ENCODE measurements at places on chromosomes 1 and 21.
A peak's percentile ranks its signal among the peaks of the same experiment; 100 is the strongest.

- peak; percentile 26 for DNase-seq
Measured at GRCh38 chr1:234065794-234066447, 161.4 kb downstream of the SLC35F3 start.

DNA sequence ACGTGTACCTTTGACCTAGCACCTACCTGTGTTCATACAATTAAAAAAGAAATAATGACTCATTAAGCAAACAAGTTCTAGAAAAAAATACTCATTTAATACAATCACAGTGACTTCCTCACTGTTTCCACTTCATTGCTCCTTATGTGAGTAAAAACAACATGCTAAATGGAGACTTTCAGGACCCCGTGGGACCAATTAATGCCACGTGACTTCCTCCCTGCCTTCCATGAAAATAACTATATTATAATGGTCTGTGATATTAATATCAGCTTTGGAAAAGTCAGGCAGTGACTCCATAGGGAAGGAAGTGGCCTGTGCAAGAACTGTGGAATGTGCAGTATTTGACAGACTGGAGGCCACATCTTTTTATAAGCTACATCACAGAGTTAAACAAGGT lies 337.8 kb downstream of the HLX start:
- DNase-seq, result no peak

DNA sequence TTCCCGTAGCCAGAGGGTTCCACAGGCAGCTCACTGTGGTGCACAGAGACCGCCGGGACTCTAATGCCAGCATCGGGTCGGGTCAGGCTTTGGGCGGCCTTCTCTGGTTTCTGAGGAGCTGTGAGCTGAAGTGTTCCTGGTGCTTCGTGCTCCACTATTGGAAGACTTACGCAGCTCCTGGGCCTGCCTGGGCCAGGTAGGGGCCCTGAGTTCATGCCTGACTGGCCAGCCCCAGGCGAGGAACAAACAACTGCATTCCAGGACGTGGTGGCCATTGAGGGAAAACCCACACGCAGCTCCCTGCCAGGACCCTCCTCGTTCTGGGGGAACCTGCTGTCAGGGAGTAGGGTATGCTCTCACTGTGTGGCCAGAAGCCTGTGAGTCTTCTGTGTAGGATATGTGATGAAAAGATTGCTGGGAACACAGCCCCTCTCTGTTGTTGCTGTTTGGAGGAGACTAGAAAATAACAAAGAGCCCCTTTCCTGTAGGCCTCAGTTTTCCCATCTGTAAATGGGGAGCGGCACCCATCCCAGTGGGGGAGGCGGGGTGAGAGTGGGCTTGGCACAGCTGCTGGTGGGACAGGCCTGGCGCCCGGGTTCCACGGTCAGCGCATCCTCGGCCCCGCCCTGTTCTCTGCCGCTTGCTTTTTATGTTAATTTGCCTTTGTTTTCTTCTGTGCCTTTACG lies 8.4 kb downstream of the RER1 start:
- DNase-seq, result no peak

GRCh38 chr21:27713154-27714109 lies 746.5 kb upstream of the ADAMTS5 start:
- DNase-seq, result no peak

- DNase-seq, result no peak
Measured at GRCh38 chr1:48920851-48921250, 144.2 kb upstream of the BEND5 start.

GRCh38 chr1:217626321-217626720 lies 4.6 kb downstream of the GPATCH2 start:
- no peak for DNase-seq

DNA sequence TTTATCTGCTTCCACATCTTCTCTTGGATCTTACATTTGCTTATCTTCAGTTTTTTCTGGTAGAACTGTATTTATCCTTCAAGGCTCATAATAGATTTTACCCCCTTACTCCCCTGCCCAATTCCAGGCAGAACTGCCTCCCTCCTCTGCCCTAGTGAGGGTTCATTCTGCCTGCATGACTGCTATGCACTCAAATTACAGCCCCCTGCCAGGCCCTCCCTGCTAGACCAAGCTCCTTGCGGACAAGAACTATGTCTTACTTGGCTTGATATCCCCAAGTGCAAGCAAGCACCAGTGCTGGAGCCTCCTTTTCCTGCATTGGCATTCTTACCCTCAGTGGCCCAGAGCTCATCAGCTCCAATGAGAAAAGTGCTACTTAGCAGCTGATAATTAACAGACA lies 18.1 kb downstream of the MAPKAPK2 start:
- no peak for DNase-seq

DNA sequence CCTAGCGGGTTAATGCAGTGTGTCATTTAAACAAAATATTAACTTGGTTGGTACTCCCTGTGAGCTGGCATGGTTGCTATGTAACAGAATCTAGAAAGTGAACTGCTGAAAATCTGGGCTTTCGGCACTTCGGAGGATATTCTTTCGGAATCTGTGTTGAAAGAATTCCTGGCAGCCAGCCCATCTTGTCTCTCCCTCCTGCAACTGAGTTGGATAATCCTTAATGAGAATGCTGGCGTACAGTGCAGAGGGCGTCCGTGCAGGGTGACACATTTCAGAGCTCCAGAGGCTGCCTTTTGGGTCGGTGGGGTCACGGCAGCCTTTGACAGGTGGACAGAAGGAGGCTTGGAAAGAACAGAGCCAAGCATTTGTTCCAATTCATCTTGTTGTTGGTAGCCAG lies 3.7 kb downstream of the KAZN start:
- DNase-seq, result no peak

DNA sequence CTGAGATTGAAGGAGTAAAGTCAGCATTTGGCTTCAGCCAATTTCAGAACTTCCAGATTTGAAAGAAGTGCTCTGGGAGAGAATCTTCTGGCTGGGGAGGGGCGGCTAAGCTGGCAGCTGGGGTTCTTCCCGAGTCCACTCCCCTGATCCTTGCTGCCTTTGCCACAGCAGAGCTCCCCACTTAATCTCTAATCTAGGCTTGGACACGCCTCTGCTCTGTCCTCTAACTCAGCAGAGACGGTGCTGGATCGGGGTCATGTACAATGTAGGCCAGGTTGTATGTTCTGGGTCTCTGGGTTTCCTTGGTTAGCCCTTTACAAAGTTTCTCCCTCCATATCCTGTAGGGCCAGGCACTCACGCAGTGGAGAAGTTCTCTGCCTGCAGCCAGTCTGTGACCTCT lies 10.1 kb upstream of the GSTM3 start:
- DNase-seq, result no peak

- no peak for DNase-seq
Measured at GRCh38 chr1:89198491-89199072, at the start of gene GBP4. TSS of gene GBP4 (minus strand) at chr1:89198942. CDS start at chr1:89198834, 108 bp downstream.

DNA sequence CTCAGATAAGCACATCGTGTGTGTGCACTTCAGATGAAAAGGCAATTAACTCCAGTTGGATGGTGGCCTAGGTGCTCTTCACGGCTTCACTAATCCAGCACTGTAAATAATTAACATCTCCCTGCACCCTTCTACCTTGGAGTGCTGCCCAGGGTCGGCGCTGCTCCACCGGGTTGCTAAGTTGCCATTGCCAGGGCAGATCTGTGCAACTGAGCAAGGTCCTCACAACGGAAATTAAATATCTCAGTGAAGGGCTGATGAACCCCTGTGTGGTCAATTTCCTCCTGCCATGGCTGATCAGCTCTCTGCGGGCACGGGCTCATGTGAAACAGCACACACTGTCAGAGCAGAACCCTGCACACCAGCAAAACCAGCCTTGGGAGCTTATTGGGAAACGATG lies 63.2 kb downstream of the SYDE2 start:
- DNase-seq, result no peak

GRCh38 chr1:56339786-56340465 lies 239.4 kb downstream of the PLPP3 start:
- DNase-seq, result no peak

GRCh38 chr1:218739426-218739825 lies 394.3 kb downstream of the TGFB2 start:
- no peak for DNase-seq

DNA sequence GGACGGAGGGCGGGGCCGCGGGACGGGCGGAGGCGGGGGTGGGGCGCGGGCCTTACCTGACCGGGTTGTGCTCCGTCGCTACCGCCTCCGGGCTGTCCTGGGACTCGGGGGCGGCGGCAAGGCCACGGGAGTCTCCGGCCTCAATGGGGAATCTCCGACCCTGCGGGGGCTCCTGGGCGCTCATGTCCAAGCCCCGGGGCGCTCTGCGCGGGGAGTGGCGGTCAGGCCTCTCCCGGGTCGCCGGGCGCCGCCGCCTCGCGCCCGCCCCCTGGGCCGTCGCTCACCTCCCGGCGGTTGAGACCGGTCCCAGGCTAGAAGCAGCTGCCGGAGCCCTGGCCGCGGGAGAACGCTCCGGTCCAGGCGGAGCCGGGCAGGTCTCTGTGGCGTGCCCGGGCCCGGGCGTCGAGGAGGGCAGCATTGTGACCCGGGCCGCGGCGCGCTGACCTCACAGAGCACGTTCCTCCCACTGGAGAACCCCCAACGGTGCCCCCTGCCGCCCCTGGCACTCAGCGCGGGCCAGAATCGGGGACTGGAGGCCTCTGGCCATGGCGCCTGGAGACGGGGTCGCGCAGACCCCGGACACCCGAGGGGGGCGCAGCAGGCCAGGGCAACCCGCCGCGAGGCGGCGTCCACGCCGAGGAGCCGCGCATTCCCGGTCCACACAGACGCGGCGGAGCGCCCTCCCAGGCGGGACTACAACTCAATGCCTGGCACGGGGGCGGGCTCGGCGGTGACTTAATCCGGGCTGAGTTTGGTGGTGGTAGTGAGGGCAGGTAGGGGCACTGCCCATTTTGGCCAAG lies 411 bp downstream of the FAM229A start:
- DNase-seq, result no peak

- DNase-seq, result no peak
Measured at GRCh38 chr1:50175719-50176639, 67.3 kb downstream of the ELAVL4 start.

DNA sequence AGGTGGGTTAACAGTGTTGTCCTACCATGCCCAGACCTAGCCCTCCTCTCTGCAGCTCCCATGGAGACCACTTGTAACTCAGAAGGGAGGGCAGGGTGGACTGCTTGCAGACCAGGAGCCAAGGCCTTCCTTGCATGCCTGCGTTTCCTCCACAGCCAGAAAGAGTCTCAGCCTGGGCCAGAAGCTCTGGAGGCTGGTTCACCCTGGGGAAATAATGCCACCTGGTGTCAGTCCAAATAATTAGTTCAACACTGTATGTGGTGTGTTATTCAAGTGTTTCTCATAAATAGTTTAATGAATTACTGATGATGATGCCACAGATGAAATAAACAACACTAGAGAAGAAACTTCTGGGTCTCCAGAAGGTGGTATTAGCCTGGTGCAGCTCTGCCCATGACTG lies 16.9 kb upstream of the VANGL1 start:
- no peak for DNase-seq

GRCh38 chr1:160951443-160952128 lies 3.0 kb downstream of the ITLN2 start:
- peak; percentile 41 for DNase-seq

GRCh38 chr1:94729267-94729666 lies 90.9 kb upstream of the SLC44A3 start:
- DNase-seq, result no peak

DNA sequence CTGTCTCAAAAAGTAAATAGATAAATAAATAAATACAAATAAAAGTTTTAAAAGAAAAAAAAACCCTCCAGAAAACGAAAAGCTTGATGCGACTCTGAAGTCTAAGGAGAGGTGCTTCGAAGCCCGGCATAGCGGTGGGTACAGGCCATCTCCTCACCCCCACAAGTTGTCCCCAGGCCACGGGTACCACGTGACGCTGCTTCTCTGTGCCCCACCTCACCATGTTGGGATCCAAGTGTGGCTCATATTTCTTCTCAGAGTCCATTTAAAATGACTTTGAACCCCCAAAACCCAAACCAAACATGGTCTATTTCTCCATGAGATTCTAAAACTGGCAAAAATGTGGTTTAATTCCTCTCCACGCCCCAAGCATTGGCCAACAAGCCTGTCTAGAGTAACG lies 32.9 kb upstream of the ZC3H12A start:
- no peak for DNase-seq

GRCh38 chr1:204837440-204838084 lies 33.1 kb upstream of the NFASC start:
- DNase-seq, result no peak

DNA sequence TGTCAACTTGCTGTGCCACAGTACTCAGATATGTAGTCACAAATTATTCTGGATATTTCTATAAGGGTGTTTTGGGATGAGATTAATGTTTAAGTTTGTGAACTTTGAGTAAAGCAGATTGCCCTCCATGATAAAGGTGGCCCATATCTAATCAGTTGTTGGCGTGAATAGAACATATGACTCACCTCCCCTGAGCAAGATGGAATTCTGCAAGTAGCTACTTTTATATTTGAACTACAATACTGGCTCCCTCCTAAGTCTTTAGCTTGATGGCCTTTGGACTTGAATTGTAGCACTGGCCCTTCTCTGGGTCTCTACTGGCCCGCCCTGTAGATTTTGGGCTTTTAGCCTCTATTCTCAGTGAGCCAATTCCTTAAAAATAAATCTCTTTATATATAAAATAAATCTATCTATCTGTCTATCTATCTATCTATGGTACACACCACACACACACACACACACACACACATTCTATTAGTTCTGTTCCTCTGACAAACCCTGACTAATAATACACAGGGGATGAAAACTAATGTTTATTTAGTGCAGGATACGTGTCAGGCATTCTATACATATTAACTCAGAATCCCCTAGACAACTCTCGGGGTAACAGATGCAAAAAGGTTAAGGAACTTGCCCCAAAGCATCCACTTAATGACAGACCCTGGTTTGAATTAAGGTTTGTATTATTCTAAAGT lies 37.9 kb upstream of the PDC start:
- no peak for DNase-seq

GRCh38 chr1:24903560-24903954 lies 26.5 kb downstream of the RUNX3 start:
- DNase-seq, result peak; percentile 9

GRCh38 chr1:75615613-75616435 lies 4.9 kb upstream of the SLC44A5 start:
- DNase-seq, result peak; percentile 28

GRCh38 chr1:20117236-20117635 lies 2.1 kb downstream of the PLA2G2D start:
- DNase-seq, result no peak

DNA sequence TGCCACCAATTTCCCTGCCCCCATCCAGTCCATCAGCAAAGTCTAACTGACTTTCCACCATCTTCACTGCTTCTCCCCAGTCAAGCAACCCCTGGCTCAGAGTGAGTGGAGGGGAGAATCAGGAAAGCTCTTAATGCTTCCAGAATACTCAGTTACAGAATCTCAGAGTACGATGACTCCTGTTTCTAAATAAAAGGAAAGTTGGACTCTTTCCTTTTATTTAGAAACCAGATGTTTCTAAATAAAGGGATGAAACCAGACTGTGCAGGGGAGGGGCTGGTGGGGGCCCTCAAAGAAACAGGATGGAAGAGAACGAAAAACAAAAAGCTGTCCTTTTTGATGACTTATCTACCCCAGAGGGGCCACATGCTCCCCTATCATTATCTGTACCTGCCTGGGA lies 85.2 kb upstream of the PPM1J start:
- no peak for DNase-seq

Measured in GM12892 (cell line).